NCI-H2171 (cell line): ENCODE measurements at places on chromosomes 1 and 21.
A peak's percentile ranks its signal among the peaks of the same experiment; 100 is the strongest.

DNA sequence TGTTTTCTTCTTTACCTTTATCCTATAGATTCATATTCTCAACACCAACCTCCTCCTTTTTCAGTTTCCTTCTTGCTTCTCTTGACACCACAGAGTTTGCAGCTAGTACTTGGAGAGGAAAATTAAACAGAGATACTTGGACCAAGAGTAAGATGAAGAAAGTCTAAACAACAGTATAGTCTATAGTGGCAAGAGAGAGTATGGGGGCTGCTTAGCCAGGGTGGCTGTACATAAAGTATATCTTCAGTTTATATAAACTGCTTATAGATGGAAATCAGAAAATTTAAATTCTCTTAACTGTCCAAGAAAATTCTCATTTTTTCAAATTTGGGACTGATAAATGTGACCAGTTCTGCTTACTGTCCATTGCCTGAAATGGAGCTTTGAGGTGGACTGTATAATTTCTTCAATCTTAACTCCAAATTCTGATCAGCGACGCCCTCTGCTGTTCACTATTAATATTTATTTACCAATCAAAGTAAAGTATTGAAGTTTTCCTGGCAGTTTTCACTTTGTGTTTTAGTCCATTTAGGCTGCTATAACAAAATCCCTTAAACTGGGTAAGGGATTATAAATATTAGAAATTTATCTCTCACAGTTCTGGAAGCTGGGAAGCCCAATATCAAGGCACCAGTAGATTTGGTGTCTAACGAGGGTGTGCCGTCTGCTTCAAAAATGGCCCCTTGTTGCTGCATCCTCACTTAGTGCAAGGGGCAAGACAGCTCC, 14.8 kb upstream of the METTL18 start:
- DNase-seq = peak; percentile 1

DNA sequence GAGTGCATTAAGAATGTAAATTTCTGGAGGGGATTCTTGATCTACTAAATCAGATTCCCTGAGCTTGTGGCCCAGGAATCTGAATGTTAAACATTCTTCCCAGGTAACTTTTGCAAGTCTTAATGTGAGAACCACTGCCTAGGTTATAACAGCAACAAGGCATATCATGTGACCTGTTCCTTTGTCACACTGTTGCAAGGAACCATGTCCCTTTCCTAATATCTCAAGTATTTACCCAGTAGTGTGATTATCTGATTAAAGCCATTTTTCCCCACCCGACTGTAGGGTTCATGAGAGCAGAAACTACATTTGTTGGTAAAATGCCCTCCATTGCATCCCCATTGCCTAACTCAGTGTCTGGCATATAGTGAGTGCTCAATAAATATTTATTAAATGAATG, 112.9 kb upstream of the ATP1A1 start:
- no peak for DNase-seq

DNA sequence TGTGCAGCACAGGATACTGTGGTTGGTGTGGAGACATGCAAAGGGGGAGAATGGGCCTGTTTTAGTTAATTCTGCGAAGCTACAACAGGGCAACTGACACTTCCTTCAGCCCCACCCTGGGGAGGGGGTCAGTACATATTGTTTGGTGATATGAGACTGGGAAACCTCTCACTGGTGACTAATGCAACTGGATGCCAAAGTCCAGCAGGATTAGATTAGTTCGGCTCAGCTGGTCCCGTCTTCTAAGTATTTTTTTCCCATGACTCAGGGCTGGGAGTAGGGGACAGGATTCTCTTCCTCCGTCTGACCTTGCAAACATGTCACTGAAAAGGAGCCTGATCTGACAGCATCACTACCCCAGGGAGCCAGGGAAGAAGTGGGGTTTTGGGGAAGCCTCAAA, 43.0 kb downstream of the PLXNA2 start:
- no peak for DNase-seq

- no peak for DNase-seq
Measured at GRCh38 chr21:27776925-27777553, 810.2 kb upstream of the ADAMTS5 start.

DNA sequence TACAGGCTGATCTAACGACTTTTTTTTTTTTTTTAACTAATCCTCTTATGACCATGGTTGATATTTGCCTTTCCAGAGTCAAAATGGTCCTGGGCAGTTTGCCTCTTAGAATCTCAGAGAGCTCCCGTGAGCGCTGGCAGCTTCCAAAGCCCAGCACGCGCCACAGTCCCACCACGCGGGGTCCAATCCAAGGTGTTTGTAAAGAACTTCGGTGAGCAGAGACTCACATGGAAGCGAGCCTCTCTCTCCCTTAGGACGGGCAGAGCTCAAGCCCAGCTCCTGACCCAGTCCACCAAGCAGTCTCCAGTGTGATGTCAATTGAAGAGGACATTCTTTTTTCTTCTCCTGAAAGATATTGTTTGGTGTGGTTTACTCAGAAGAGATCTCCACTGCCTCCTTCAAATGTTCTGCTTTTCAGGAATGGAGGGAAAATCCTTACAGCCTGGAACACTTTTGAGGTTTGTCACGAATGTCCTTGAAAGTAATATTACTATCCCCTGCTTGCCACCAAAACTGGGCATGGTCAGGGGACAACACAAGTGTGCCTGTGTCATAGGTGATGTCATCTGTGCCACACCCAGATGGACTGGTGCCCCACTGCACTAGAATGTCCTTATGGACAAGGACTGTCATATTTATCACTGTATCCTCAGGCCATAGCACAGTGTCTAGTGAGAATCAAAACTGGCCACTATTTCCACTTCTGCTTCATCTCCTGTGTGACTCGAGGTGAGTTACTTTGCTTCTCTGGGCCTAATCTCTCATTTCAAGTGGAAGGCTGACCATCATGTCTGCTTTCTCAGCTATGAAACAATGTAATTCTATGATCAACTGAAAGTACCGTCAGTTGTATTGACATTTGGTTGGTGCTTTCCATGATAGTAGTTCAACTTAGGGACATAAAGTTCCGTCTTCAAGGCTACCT, 97.4 kb upstream of the EDEM3 start:
- DNase-seq = no peak

GRCh38 chr1:1616045-1616790, 918 bp downstream of the MIB2 start:
- no peak for DNase-seq

- no peak for DNase-seq
Measured at GRCh38 chr1:239711768-239712167, 325.4 kb downstream of the CHRM3 start.

- no peak for DNase-seq
Measured at GRCh38 chr1:43636006-43636641, 13.8 kb upstream of the KDM4A start.

DNA sequence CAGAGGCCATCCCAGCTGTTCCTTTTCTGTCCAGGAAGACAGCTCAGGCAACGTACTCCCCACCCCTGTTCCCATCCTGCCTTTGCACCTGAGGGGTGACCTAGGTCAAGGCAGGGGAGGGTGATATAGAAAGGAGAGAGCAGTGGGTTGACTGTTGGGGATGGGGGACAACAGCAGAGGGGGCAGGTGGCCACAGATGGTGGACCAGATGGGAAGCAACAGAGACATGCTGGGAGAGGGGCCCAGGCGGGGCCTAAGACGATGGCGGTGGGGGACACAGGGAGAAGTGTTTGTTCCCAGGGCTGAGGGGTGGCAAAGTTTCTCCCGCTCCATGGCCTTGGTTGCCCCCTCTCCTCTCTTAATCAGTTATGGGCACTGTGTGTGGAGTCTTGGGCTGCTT, 6.3 kb downstream of the CELSR2 start:
- DNase-seq = peak; percentile 71

- DNase-seq = no peak
Measured at GRCh38 chr1:33429332-33429731, 1.6 kb downstream of the PHC2 start.

DNA sequence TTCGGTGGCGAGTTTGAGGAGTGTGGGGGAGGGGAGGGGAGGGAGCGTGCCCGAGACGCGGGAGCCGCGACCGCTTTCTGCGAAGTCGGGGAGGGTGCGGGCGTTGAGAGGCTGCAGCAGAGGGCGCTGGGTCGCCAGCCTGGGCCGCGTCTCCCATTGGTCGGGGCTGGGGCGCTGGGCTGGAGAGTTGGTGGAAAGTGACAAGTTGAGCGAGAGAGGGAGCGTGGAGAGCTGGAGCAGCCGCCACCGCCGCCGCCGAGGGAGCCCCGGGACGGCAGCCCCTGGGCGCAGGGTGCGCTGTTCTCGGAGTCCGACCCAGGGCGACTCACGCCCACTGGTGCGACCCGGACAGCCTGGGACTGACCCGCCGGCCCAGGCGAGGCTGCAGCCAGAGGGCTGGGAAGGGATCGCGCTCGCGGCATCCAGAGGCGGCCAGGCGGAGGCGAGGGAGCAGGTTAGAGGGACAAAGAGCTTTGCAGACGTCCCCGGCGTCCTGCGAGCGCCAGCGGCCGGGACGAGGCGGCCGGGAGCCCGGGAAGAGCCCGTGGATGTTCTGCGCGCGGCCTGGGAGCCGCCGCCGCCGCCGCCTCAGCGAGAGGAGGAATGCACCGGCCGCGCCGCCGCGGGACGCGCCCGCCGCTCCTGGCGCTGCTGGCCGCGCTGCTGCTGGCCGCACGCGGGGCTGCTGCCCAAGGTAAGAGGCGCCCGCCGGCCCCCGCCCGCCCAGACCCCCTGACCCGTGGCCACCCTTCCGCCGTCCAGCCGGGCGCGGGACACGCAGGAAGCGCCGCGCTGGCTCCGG, at the start of gene ROR1:
ROR1 (plus strand) TSS at position 203 of the 802 bp plus-strand sequence.
- DNase-seq = peak; percentile 94

- peak; percentile 14 for DNase-seq
Measured at GRCh38 chr1:237901299-237901934, 10.7 kb upstream of the ZP4 start.

GRCh38 chr21:33546086-33546485, 3.2 kb downstream of the SON start:
- DNase-seq = no peak

GRCh38 chr1:94115900-94116436, 5.0 kb downstream of the ABCA4 start:
- DNase-seq = no peak

DNA sequence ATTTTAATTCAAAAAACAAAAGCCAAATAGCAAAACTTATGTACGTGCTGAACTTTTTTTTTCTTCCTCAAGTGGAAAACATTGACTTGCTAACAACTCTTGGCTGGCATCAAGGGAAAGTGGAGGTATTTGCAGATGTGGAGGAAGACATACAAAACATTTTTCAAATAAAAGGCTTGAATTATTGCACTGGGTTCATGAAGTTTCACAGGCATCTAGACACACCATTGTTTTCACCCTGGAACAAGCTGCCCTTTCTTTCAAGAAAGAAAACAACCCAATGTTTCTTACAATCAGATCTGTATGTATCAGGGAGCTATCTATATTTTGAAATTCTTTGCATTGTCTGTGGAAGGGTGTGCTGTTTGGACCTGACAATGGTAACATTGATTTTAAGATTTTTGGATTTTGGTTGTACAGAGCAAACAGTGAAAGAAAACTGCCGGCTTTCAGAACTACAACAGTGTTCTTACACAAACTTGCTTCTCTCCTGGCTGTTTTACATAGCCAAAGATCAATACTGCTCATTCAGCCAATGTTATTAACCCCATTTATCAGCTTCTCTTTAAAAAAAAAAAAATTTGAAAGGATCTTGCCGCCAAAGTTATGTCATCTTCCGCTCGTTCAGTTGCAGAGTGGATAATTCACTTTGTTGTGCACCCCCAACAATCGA, 187.7 kb upstream of the FOXD3 start:
- no peak for DNase-seq

GRCh38 chr1:22111620-22112019, 31.3 kb downstream of the WNT4 start:
- DNase-seq = no peak

DNA sequence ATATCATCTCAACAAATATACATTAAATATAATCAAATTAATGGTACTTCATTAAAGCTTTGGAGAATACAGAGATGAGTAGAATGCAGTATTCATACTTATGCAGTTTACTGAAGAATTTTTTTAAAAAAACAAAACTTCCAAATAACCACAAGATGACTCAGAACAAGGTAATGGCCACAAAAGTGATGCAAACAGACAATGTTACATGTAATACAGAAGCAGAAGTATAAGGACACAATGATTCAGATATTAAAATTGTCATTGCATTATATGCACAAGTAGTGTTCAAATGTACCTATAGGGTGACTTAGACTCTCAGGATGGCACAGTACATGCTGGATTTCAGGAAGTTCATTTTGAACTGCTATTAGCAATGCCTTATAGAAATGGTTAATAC, 227.2 kb upstream of the ST6GALNAC5 start:
- DNase-seq = no peak

DNA sequence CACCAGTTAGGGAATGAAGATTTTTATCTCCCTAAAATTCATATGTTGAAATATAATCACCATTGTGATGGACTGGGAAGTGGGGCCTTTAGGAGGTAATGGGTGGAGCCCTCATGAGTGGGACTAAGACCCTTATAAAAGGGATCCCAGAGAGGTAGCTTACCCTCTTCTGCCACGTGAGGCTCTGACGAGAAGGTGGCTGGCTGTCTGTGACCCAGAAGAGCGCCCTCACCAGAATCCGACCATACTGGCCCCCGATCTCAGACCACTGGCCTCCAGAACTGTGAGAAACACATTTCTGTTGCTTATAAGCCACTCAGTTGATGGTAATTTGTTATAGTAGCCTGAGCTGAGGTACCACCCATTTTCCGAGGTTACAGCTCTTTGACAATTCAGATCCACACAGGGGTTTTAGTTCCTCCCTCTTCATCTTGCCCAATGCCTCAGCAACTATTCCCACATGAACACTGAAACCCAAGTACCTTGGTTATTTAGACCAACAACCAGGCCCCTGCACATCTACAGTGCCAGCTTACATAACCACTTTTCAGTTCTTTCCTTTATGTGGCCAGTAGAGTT, 27.6 kb upstream of the HUNK start:
- DNase-seq = no peak

DNA sequence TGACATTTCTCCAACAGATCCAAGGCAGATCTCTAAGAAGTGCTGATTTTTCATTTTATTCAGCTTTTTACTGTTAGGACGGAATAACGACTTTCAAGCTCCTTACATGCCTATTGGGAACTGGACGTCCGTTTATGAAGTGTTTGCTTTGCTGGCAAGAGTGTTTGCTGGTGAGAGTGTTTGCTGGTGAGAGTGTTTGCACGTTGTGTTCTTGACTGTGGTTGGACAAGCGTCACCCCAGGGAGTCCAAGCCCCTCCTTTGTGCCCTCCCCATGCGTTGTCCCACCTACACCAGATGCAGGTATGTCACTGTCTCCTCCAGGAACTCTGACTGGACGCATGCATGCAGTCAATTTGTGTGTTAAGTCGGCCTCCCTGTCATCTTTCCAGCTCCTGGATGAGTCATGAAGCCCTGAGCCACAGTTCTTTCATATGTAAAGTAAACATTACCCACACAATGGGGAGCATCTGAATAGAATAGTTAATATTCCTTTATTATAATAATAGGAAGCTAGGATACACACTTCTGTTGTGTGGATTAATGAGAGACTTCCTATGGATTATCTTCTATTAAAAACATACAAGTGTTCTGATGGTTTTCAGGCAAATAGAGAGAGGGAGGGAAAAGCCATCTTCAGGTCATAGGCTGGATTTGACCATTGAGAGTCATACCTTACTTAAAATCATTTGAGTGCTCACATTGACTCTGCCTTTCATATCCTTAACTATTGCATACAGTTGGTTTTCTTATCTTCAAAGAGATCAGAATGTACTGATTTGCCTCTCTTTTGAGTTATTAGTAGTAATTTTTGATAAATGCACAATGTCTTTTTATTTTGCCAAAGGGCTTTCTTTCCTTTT, 119.2 kb downstream of the GALNT2 start:
- no peak for DNase-seq

- no peak for DNase-seq
Measured at GRCh38 chr21:14572204-14572780, 26.2 kb upstream of the SAMSN1 start.
